Activated CD4-positive, alpha-beta T cell treated with anti-CD3 and anti-CD28 coated beads, Interleukin-2, amount 10 ng/mL, durations not matched to agents 7 days and 5 days (primary cell): ENCODE measurements at places on chromosomes 1 and 21. TPM values are rescaled to one million over a fixed set of nuclear protein-coding genes. Genes with fewer than 3 reads are reported as not detected.

Gene FAM110D
- not detected for total RNA-seq

Gene GNAT2
- not detected for total RNA-seq

Gene ACTA1
- total RNA-seq = not detected

Gene AJAP1
- not detected for total RNA-seq

Gene CD1B
- not detected for total RNA-seq

Gene RPTN
- total RNA-seq = not detected

Gene RIPK4
- total RNA-seq = 0.07 TPM

Gene MPZL1
- total RNA-seq = 12.5 TPM

Gene LEFTY2
- total RNA-seq = not detected

Gene PCSK9
- total RNA-seq = not detected

Gene TCHH
- total RNA-seq = 0.05 TPM

Gene SPOCD1
- total RNA-seq = 0.25 TPM

Gene PROK1
- total RNA-seq = not detected

Gene UBL4B
- not detected for total RNA-seq

Gene OR10J1
- not detected for total RNA-seq

Gene TSPEAR
- not detected for total RNA-seq

Gene TARBP1
- total RNA-seq = 31.3 TPM

Gene ADGRB2
- 0.27 TPM for total RNA-seq

Gene FAM131C
- total RNA-seq = 0.67 TPM

Gene KRTAP21-1
- total RNA-seq = not detected

Gene FCER1A
- not detected for total RNA-seq

Gene CELSR2
- 5.2 TPM for total RNA-seq

Gene ADAM30
- not detected for total RNA-seq

Gene NPR1
- not detected for total RNA-seq

Gene P3H1
- 41.5 TPM for total RNA-seq

Gene TRIM63
- 0.10 TPM for total RNA-seq

Gene NFIA
- total RNA-seq = 1.6 TPM

Gene CFHR5
- not detected for total RNA-seq

Gene EXTL2
- 3.5 TPM for total RNA-seq

Gene CSF3R
- 0.32 TPM for total RNA-seq

Gene OR14K1
- total RNA-seq = not detected

Gene SHISAL2A
- 8.2 TPM for total RNA-seq

Gene SEC16B
- 0.23 TPM for total RNA-seq

Gene ELAPOR1
- 6.3 TPM for total RNA-seq

Gene KDF1
- total RNA-seq = not detected

Gene CADM3
- not detected for total RNA-seq

Gene RNF186
- total RNA-seq = not detected

Gene SPATC1L
- 6.1 TPM for total RNA-seq
